ENCODE measurements at places on chromosomes 7 and 10. TPM values are rescaled to one million over a fixed set of nuclear protein-coding genes. Genes with fewer than 3 reads are reported as not detected.

- no peaks in the 10 kb centered on the region for H3K27me3 ChIP-seq
- H3K4me1 ChIP-seq: no peaks in the 10 kb centered on the region
- H3K36me3 ChIP-seq: no peaks in the 10 kb centered on the region
- no peak overlapping the region for H3K4me3 ChIP-seq
Measured at GRCh38 chr10:81953420-81953819, 78.4 kb downstream of the NRG3 start.

- no peaks in the 10 kb centered on the region for H3K4me1 ChIP-seq
- no peak overlapping the region for H3K27ac ChIP-seq
- no peak for DNase-seq
- no peak overlapping the region for H3K4me3 ChIP-seq
Measured at GRCh38 chr10:53667063-53667462, 894.5 kb upstream of the MBL2 start.

DNA sequence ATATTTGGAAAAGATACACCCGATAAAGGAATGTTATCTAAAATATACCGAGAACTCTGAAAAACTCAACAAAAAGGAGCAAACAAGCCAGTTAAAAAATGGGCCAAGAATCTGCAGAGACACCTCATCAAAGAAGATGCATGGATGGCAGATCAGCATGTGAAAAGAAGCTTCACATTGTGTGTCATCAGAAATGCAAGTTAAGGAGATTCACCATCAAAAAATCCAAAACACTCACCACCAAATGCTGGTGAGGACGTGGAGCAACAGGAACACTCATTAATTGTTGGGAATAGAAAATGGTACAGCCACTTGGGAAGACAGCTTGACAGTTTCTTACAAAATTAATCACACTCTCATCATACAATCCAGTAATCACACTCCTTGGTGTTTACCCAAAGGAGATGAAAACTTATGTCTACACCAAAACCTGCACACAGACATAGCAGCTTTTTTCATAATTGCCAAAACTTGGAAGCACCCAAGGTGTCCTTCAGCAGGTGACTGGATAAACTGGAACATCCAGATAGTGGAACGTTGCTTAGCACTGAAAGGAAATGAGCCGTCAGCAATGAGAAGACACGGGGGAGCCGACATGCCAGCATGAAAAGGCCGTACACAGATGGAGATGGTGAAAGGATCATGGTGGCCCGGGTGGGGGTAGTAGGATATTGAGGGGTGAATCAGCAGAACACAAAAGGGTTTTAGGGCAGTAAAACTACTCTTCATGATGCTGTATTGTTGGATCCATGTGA lies 27.9 kb upstream of the PWWP2B start:
- no peaks in the 10 kb centered on the region for H3K27me3 ChIP-seq
- no peaks in the 10 kb centered on the region for H3K36me3 ChIP-seq
- H3K4me3 ChIP-seq: no peak overlapping the region
- no peak for DNase-seq

DNA sequence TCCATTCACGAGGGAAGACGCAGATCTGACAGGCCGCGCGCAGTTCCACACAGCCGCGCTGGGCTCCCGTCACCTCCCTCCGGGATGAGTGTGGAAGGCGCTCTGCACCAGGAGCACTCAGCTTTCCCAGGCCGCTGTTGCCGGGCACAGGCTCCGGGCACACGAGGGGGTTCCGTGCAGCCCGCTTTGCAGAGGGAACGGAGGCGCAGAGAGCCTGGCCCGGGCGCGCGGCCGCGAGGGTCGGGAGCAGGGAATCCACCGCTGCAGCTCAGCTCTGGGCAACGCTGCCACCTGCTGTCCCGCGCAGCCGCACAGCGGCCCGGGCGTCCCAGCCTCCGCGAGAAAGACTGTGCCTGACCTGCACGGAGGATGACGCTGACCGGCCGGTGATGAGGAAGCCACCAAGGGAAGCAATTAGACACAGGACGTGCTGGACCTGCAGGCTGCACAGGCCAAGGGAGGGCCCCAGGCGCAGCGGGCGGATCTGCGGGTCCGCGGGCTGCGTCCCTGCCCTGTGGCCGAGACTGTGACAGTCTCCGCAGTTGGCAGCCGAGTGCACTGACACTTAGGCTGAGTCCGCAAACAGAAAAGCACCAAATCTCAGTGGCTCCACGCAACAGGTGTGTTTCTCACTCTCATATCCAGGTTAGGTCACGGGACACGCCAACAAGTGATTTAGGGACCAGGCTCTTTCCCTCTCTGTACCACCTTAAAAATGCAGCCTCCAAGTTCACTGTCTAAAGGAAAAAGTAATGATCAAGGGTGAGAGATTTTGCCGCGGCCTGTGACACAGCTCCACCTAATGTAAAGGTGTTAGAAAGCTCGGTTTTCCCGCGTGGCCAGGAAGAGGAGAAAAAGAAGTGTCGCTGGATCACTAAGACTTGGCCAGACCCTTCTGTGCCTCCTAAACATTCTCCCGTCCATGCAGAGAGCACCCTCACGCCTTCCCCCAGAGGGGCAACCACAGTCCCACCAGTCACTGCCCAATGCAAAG lies 94.5 kb downstream of the SEC61G start:
- peaks cover 5% of the 10 kb centered on the region for H3K4me1 ChIP-seq
- no peak overlapping the region for H3K27ac ChIP-seq
- H3K4me3 ChIP-seq: peak overlapping the region; percentile 49
- DNase-seq: peak; percentile 81
- H3K27me3 ChIP-seq: no peaks in the 10 kb centered on the region
- no peaks in the 10 kb centered on the region for H3K36me3 ChIP-seq

- H3K27ac ChIP-seq: no peak overlapping the region
- H3K27me3 ChIP-seq: no peaks in the 10 kb centered on the region
- H3K36me3 ChIP-seq: no peaks in the 10 kb centered on the region
- H3K4me3 ChIP-seq: no peak overlapping the region
- no peak for DNase-seq
Measured at GRCh38 chr10:36670621-36671402, 454.6 kb upstream of the ANKRD30A start.

DNA sequence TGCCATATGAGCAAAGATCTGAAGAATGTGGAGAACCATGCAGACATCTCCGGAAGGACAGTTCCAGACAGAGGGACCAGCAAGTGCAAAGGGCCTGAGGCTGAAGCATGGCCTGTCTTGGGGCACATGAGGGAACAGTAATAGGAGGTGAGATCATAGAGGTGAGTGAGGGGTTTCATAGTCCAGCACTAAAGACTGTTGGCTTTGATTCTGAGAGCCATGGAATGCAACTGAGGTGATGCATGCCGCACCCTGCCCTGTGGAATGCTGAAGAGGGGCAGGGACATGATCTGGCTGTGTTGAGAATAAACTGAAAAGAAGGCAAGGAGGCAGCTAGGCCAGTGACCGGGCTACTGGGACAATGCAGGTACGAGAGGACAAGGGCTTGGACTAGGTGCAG lies 253.1 kb upstream of the KLF14 start:
- DNase-seq: no peak
- no peak overlapping the region for H3K27ac ChIP-seq
- H3K27me3 ChIP-seq: no peaks in the 10 kb centered on the region
- H3K4me3 ChIP-seq: no peak overlapping the region
- peaks cover 50% of the 10 kb centered on the region for H3K4me1 ChIP-seq

DNA sequence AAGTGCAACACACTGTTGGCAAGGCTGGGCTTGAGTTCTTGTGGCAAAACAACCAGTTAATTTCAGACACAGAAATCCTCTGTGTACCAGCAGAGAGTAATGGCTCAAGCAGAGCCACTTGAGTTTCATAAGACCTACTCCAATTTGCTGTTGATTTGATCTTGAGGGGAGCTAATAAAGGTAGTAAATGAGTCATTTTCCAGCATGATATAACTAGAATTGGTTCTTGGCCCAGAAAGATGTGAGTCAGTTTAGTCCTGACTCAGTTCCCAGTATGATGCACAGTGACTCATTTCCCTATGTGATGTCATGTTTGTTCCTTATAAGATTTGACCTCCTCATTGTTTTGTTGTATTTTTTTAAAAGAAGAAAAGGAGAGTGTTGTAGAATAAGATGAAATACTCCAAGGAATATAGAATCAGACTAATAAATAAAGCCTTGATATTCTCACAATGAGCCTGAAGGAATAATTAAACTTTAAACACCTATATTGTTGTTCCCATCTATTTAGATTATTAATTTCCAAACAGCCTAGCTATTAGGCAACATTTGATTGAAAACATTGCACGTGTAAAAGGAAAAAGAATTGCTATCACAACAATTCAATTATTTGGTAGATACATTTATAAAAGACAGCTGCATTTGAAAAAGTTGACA lies 186.2 kb downstream of the REEP3 start:
- peaks cover 18% of the 10 kb centered on the region for H3K4me1 ChIP-seq
- H3K27ac ChIP-seq: no peak overlapping the region
- no peaks in the 10 kb centered on the region for H3K36me3 ChIP-seq
- no peaks in the 10 kb centered on the region for H3K27me3 ChIP-seq
- no peak for DNase-seq

The TYW1B gene
- 8.9 TPM for total RNA-seq

The FOXP2 gene
- total RNA-seq: 5.9 TPM
